ENCODE measurements at places on chromosomes 7 and 10. TPM values are rescaled to one million over a fixed set of nuclear protein-coding genes. Genes with fewer than 3 reads are reported as not detected.

HOGA1 gene
- 49.0 TPM for polyA plus RNA-seq

EFCAB10 gene
- polyA plus RNA-seq = 2.2 TPM

SMO gene
- 111 TPM for polyA plus RNA-seq

ETV1 gene
- polyA plus RNA-seq = 45.6 TPM

LRRD1 gene
- polyA plus RNA-seq = 0.75 TPM

- no peak for DNase-seq
Measured at GRCh38 chr10:126065751-126066377, 169.5 kb downstream of the FANK1 start.

- peak; percentile 21 for DNase-seq
Measured at GRCh38 chr7:88169717-88170320, 50.0 kb downstream of the SRI start.

DNA sequence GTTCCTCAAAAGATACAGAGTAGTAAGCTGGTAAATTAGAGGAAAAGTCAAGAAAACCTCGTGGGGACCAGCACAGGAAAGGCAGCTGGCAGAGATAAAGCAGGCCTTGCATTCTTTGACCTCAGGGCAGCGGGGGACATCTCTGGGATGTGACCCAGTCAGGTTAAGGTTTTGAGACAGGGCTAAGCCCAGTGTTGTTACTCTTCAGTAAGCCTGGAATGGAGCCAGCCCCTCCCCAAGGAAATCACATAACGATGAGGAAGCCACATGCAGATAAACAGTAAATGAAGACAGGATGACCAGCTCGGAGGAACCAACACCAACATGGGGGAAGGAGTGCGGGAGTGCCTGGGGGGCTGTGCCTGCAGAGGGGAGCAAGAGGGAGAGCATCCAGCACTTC lies 99.6 kb downstream of the JAZF1 start:
- no peak for DNase-seq

- DNase-seq = peak; percentile 95
Measured at GRCh38 chr10:79067241-79068202, 1.2 kb upstream of the ZMIZ1 start.

DNA sequence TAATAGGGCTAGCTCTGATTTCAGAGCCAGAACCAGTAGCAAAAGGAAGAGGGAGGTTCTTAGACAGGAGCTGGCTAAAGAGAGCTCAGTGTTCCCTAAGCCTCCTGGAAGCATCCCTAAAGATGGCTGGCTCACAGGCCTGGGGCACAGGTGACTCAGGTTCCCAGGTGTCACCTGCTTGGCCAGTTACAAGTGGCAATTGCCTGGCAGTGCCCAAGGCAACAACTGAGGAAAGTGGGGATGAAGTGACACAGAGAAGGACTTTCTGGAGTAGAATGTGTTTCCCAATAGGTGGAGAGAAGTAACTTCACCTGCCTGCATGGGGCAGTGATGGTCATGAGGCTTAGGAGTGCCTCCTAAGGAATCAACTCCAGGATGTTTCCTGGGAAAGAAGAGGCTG lies 66.5 kb upstream of the EEPD1 start:
- DNase-seq = no peak

- DNase-seq = no peak
Measured at GRCh38 chr7:39429421-39429820, 136.8 kb upstream of the YAE1 start.

- no peak for DNase-seq
Measured at GRCh38 chr7:123533929-123534382, 439 bp downstream of the IQUB start.

GRCh38 chr7:152512706-152513105 lies 76.9 kb upstream of the KMT2C start:
- DNase-seq = no peak

GRCh38 chr7:51080622-51081269 lies 235.9 kb downstream of the COBL start:
- no peak for DNase-seq

GRCh38 chr7:66641526-66641871 lies 12.8 kb downstream of the KCTD7 start:
- no peak for DNase-seq

Data from left kidney (tissue), 8 donors.